ENCODE measurements at places on chromosomes 7 and 10.

DNA sequence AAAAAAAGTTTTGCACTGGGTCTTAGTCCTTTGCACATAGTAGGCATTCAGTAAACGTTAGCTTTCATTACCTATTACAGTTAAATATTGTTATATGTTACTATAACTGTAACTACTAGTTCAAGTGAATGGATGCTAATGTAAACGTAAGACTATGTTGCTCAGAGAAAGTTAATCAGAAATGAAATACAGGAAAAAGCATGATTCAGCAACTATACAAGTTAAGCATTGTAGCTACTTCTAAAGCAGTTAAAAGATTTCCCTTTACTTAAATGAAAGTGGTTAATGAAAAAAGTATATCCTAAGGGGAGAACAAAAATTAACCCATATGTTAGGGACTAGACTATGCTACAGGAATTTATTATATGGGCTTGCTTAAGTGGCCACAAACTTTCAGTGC is 121.2 kb downstream of the SKAP2 start:
- no peak for DNase-seq

DNA sequence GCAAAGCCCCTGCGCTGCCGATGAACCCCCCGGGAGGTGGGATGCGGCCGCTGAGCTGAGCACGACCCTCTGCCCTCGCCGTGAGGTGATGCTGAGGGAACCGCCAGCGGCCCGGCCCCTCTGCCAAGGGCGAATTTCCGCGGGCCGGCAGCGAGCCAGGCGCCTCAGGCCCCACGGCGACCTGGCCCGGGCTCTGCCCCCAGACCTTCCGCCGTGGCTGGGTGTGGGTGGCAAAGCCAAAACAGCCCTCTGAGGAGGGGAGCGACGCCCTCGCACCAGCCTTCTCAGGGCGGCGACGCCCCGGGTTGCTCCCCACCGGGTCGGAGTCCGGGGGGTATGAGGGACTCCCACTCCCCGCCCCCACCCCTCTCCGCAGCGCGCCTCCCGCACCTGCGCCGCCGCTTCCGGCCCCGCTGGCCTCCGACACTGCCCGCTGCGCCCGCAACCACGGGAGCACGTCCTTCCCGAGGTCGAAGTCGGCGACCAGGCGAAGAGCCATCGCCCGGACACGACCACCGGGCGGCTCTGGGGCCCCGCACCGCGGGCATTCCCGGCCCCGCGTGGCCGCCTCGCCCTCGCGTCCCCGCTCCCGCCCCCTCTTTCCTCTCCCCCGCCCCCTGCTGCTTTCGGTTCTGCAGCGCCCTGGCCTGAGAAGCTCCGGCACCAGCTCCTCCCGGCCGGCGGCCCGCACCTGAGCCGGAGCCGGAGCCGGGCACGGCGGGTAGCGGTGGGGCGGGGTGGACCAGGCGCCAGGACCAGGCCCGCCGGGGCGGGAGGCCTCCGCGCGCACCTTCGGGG is at the start of gene GSAP:
TSS of gene GSAP (minus strand) at position 527 of the 798 bp plus-strand sequence. CDS start at position 499, 28 bp downstream.
- peak; percentile 77 for DNase-seq

DNA sequence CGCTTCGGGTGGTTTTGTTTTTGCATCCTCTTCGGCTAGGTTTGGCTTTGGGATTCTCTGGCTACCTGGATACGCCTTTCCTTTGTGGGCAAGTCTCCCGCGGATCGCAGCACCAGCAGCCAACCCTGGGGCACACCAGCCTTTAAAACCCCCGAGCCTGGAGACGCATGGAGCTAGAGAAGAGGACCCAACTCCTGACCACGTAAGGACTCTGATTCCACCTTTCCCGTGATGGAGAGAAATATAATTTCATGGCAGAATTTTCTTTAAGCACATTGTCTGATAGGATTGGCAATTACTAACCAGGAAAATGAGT is 535.4 kb upstream of the GALNT17 start:
- DNase-seq = no peak

DNA sequence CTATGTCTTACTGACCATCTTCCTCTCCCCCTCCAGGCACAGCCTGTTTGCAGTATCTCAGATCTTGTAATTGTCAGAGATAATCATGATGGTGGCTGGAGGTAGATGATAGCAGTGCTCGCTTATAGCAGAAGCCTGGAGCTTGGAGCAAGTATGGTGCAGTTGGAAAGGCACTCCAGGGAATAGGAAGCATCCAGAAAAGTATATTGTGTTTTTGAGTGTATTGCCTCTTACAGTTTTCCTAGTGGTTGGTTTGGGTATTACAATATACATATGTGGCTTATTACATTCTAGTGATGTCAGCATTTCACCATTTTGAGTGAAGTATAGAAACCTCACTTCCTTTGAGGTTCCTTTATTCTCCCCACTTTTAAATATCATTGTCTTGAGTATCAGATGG is 101.5 kb downstream of the STK31 start:
- DNase-seq = no peak

DNA sequence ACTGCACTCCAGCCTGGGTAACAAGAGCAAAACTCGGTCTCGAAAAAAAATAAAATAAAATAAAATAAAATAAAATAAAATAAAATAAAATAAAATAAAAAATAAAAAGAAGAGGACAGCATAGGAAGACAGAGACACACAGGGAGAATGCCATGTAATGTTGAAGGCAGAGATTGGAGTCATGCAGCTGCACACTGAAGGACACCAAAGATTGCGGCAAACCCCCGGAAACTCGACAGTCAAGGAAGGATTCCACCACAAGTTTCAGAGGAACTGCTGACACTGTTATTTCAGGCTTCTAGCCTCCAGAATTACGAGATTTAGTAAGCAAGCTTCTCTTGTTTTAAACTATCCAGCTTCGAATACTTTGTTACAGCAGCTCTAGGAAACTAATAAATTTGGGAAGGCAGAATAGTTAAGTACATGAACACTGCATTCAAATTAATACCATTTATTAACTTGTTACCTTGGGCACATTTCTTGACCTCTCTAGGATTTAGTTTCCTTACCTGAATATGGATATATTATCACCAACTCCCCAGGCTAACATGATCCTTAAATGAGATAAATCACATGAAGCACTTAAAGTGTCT is 9.5 kb downstream of the CPED1 start:
- DNase-seq = no peak

DNA sequence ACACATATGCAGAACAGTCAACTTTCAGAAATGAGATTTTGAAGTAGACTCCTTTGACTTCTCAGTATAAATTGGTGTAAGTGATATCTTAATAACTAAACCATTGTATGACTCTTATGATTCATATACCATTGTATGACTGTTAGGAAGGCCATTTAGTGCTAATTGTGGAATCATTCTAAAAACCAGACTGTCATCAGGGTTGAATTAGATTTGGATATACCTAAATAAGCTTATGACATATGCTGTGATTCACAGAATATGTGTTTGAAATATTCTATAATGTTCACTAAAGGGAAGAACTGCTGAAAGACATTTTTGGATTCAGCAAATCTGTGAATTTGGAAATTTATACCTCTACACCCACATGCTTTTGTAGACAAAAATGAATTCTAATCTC is 438.1 kb downstream of the MDFIC start:
- no peak for DNase-seq

- DNase-seq = no peak
Observed at GRCh38 chr7:128869138-128869943, 6.7 kb downstream of the ATP6V1F start.

DNA sequence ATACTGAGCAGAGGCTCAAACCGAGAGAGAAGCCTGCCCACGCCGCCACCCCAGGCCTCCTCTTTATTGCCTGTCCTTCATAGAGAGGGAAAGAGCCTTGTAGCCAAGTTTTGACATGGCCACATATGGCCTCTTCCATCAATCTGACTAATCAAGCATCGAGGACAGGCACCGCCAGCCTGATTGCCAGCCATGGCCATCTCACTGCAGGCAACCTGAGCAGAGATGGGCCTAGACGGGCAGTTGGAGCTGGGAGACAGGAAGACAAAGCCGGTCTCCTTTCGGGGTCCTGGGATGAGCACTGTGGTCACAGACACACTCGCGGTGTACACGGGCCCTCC is 67.2 kb downstream of the EBF3 start:
- DNase-seq = no peak

GRCh38 chr10:47333532-47333931 is 11.3 kb downstream of the GDF2 start:
- DNase-seq = no peak

DNA sequence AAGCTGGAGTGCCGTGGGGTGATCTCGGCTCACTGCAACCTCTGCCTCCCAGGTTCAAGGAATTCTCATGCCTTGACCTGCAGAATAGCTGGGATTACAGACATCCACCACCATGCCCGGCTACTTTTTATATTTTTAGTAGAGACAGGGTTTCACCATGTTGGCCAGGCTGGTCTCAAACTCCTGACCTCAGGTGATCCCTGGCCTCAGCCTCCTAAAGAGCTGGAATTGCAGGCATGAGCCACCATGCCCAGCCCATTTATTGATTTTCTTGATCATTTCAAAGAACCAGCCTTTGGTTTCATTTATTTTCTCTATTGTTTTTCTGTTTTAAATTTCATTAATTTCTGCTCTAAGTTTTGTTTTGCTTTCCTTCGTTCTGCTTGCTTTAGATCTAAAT is 50.3 kb downstream of the GUSB start:
- no peak for DNase-seq
